Immature natural killer cell (primary cell): ENCODE measurements at places on chromosomes 2 and 18. TPM values are rescaled to one million over a fixed set of nuclear protein-coding genes. Genes with fewer than 3 reads are reported as not detected.
A peak's percentile ranks its signal among the peaks of the same experiment; 100 is the strongest.

- DNase-seq: no peak
Observed at GRCh38 chr2:172640389-172640788, 84.5 kb downstream of the PDK1 start.

GRCh38 chr2:218166791-218167190 is at the start of gene CXCR1:
Gene CXCR1 (minus strand): TSS chr2:218166962. CDS start chr2:218165211, 1,751 bp downstream.
- DNase-seq: peak; percentile 59

- no peak for DNase-seq
Observed at GRCh38 chr2:207706936-207707860, 4.2 kb upstream of the CCNYL1 start.

DNA sequence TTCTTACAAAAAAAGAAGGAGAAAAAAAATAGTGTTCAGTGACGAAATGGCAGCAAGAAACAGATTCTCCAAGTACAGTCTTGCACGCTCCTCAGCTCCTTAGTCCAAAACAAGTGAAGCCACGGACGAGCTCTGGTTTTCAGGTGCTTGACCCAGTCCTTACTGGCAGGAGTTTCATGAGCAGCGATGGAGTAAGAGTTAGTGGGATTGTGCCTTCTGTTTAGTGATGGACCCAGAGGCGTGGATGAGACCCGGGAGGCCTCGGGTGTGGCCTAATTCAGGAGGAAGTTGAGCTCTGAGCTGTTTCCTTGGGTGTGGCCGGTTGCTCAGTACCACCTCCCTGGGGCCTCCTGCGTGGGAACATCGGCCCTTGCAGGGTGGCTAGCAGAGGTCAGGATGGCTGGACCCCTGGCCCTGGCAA is 52.0 kb downstream of the KIF5C start:
- DNase-seq: no peak

DNA sequence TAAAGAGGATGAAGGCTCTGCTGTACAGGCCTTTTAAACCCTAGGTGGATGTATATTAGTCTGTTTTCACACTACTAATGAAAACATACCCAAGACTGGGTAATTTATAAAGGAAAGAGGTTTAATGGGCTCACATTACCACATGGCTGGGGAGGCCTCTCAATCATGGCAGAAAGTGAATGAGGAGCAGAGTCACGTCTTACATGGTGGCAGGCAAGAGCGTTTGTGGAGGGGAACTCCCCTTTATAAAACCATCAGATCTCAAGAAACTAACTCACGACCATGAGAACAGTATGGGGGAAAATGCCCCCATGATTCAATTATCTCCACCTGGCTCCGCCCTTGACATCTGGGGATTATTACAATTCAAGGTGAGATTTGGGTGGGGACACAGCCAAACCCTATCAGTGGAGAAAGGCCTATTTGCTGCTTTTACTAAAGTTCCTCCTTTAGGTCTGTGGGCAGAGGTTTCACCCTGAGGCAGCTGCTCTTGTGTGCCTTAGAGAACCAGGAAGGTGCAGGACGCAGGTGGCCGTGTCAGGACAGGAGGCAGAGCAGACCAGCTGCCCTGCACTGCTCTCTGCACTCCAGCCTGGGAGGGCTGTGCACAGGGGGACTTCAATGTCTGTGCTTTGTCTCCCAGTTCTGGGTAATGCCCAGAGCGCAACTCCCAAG is 178.8 kb upstream of the HDAC4 start:
- DNase-seq: no peak

DNA sequence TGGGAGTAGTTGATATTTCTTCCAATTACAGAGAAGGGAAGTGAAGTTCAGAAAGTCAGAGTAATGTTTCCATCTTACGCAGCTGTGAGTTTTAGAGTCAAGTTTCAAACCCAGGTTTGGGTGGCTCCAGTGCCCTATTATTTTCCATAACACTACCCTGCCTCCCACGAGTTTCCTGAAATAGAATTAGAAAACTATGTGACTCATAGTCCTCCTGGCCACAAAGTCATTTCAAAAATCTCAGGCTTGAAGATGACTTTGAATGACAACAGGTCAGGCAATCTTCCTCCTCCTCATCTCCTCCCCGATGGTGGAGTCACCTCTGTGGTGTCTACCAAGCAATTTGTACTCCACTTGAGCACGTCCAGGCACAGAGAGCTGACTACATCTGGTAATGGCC is 212.3 kb upstream of the TRIB2 start:
- no peak for DNase-seq

GRCh38 chr2:34045101-34045655 is 446.1 kb upstream of the FAM98A start:
- DNase-seq: no peak

DNA sequence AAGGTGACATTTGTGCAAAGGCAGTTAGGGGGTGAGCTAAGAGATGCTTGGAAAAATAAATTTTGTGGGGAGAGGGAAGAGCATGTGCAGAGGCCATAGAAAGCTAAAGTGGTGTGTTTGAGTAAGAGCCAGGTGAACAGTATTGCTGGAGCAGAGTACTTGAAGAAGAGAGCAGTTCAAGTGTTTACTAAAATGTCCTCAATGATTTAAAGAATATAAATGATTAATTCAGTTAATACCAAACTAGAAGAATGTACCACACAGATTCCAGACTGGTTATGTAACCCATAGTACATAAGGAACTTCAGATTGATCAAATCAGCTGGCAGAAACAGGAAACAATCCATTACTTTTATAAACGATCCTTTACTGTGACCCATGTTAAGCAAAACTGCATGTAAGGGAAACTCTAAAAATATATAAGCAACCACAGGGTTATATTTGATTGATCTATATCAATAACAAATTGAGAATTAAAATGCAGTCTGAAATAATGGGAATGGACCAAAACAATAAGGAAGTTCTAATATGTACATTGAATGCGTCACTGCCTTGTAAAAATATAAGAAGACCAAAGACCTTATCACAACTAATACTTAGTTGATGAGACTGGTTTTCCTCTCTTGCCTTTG is 76.9 kb downstream of the LDAH start:
- no peak for DNase-seq

GRCh38 chr2:46978723-46979122 is 63.1 kb upstream of the MCFD2 start:
- DNase-seq: peak; percentile 27

DNA sequence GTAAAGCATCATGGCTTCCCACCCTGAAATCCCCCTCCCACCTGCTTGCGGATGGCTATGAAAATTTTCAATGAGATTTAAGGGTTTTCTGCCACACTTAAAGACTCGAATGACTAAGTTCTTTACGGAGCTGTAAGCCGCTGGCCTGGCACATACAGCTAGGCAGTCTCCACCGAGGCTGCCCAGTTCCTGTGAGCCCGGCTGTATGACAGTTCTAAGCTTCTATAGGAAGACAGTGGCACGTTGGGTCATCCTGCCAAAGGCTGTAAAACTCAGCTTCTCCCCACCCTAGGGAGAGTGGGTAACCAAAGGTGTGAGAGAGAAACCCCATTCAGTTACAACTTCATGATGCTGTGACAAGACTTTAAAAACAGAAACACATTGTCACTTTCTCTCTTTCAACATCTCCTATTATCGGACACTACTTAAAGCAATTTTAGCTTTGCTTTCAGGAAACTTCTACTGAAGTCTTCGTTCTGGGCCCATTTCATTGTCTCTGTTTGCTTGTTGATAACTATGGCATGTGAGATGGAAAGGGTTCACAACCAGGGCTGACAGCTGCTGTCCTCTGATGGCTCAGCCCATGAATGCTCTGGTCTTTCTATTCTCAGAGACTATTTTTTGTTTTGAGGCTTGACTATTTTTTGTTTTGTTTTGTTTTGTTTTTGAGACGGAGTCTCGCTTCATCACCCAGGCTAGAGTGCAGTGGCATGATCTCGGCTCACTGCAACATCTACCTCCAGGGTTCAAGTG is 7.1 kb downstream of the CASP8 start:
- DNase-seq: peak; percentile 79

GRCh38 chr2:65813631-65814173 is 381.3 kb upstream of the SPRED2 start:
- no peak for DNase-seq

- DNase-seq: no peak
Observed at GRCh38 chr2:217206016-217206725, 346.3 kb upstream of the TNP1 start.

- DNase-seq: no peak
Observed at GRCh38 chr2:237600205-237600846, 9.8 kb upstream of the RAB17 start.

DNA sequence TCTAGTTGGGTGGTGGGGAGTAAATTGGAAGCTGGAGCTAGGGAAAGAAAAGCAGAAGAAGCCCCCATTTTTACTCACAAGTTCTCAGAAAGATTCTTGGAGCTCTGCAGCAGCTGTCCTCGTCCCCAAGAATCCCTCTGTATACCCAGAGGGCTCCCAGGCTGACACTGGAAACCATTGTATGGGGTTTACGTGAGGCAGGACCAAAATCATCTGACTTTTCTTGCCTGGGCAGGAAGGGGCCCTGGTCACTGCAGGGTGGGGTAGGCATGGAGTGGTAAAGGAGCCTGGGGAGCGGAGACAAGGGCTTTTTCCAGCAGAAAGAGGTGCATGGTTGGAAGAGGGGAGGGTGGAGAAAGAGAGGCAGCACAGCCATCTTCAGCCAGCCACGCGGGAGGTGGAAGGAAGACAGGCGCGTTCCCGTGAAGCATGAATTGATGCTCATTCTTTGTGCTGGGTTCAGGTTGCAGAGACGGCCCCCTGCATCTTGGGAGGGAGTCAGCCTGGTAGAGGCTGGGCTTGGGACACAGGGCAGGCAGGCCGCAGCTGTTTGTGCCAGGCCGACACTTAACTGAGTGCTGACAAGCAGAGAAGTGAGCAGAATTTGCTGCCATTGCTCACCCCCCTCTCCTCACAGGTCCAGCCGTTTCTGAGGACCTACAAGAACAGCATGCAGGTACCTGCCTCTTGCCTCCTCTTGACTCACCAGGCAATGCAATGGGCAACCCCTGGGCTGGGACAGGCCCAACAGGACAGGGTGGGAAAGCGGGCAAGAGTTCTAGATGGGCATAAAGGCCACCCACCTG is 94.8 kb downstream of the PLB1 start:
- no peak for DNase-seq

- peak; percentile 10 for DNase-seq
Observed at GRCh38 chr2:71618327-71619113, 165.2 kb downstream of the DYSF start.

- DNase-seq: no peak
Observed at GRCh38 chr2:147456779-147457178, 388.1 kb upstream of the ACVR2A start.

DNA sequence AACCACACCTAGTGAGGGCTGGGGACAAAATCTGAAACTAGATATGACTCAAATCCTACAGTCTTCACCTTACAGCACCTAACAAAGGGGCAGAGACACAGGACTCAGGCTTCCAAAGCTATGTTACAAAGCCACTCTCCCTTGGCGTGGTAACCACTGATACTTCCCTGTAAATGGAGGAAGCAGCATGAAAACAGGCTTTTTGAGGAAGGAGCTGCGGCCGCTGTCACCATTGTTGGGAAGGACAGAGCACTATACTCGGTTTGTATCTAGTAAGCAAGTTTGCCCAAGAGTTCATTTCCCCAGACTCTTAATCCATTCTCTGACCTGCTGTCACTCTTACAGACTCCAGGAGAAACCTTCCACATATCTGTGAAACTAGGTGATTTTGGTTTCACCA is 60.3 kb downstream of the LONRF2 start:
- DNase-seq: no peak

SALL3 gene
- not detected for polyA plus RNA-seq

CHRND gene
- polyA plus RNA-seq: not detected

FKBP7 gene
- 2.1 TPM for polyA plus RNA-seq

DYNAP gene
- not detected for polyA plus RNA-seq

CIB4 gene
- not detected for polyA plus RNA-seq

NEB gene
- polyA plus RNA-seq: 0.61 TPM

UPP2 gene
- polyA plus RNA-seq: not detected

AMER3 gene
- not detected for polyA plus RNA-seq

ARMC9 gene
- not detected for polyA plus RNA-seq

CCDC178 gene
- not detected for polyA plus RNA-seq

INO80C gene
- 24.6 TPM for polyA plus RNA-seq

SEPTIN10 gene
- polyA plus RNA-seq: not detected

INPP1 gene
- polyA plus RNA-seq: 19.3 TPM

CD28 gene
- 0.37 TPM for polyA plus RNA-seq

STPG4 gene
- not detected for polyA plus RNA-seq
